Muscle of leg (tissue), 16 donors: ENCODE measurements at places on chromosomes 7 and 10. TPM values are rescaled to one million over a fixed set of nuclear protein-coding genes. Genes with fewer than 3 reads are reported as not detected.

- no peak overlapping the region for H3K4me3 ChIP-seq
- H3K27ac ChIP-seq: no peak overlapping the region
- no peaks in the 10 kb centered on the region for H3K27me3 ChIP-seq
- H3K36me3 ChIP-seq: no peaks in the 10 kb centered on the region
- H3K4me1 ChIP-seq: peaks cover 10% of the 10 kb centered on the region
- no peak for DNase-seq
Measured at GRCh38 chr7:130917669-130918128, 183.7 kb upstream of the KLF14 start.

DNA sequence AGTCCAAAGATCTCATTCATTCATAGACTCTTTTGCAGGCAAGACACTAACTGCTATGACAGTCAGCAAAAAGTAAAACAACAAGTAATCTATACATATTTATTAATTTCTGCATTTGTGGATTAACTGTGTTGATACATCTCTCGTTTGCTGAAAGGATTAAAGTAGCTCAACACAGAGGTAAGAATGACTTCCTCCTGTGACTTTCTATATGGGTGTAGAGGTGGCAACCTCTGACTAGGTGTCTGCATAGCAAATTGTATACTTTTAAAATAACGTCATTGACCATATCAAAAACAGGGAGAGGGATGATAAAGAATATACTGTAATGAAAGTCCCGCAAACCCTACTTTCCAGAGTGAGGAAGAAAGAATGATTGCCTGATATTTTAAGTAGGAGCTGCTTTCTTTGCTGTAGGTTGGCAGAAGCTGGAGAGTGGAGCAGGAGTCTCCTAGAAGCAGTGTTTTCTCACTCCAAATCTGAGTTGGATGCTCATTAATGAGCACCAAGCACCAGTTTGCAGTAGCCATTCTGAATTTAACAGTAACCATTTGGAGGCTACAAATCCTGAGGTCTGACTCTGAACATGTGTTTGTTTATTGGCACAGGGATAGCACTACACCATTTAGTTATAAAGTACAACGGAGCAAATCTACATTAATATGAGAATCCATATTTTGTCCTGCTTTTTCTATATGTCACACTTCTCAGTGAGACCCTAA, 9.2 kb upstream of the LRRN3 start:
- no peak for DNase-seq
- no peaks in the 10 kb centered on the region for H3K27me3 ChIP-seq
- H3K36me3 ChIP-seq: no peaks in the 10 kb centered on the region
- H3K4me1 ChIP-seq: no peaks in the 10 kb centered on the region
- H3K4me3 ChIP-seq: no peak overlapping the region

DNA sequence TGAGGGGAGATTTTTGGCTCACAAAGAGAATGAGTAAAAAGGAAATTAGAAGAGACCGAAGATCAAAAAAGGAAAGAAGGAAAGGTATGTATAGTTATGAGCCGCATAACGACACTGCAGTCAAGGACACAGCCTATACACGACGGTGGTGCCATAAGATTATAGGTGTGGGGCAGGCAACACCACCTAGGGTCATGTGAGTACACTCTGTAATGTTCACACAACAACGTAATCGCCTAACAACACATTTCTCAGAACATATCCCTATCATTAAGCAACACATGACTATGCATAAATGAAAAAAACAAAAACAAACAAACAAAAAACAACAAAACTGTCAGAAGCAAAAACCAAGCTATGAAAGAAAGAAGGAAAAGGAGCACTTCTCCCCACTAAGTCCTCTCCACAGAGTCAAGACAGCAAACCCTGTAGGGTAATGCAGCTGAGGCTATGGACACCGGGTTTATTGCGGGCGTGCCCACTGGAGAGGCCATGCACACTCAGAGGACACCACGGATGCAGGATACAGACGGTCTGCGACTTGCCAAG, 45.1 kb downstream of the PIP4K2A start:
- H3K27me3 ChIP-seq: no peaks in the 10 kb centered on the region
- no peak overlapping the region for H3K27ac ChIP-seq
- H3K4me3 ChIP-seq: no peak overlapping the region
- DNase-seq: no peak
- peaks cover 19% of the 10 kb centered on the region for H3K4me1 ChIP-seq
- no peaks in the 10 kb centered on the region for H3K36me3 ChIP-seq

GRCh38 chr10:77926566-77927401, at the start of gene DLG5:
Gene DLG5, minus strand, starts transcription at chr10:77926755. Its CDS starts 235 bp downstream, at chr10:77926520.
- H3K27me3 ChIP-seq: peaks cover 14% of the 10 kb centered on the region
- DNase-seq: peak; percentile 85
- no peaks in the 10 kb centered on the region for H3K36me3 ChIP-seq

DNA sequence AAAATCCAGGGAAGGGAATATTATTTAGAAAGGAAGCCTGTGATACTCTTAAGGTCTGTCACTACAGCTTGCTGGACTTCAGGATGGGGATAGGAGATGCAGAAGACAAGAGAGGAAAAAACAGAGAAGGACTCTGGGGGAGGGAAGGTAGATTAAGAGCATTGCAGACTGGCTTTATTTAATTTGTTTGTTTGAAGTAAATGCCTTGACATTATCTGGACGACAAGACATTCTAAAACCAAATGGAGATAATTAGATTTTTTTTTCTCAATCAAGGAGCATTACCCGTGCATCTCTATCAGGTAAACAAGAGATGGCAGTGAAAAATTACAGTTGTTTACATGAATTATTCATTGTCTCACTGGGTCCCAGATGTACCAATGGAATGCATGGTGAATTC, 24.3 kb downstream of the ACTA2 start:
- H3K27ac ChIP-seq: no peak overlapping the region
- no peaks in the 10 kb centered on the region for H3K36me3 ChIP-seq
- no peak for DNase-seq
- H3K4me3 ChIP-seq: no peak overlapping the region

DNA sequence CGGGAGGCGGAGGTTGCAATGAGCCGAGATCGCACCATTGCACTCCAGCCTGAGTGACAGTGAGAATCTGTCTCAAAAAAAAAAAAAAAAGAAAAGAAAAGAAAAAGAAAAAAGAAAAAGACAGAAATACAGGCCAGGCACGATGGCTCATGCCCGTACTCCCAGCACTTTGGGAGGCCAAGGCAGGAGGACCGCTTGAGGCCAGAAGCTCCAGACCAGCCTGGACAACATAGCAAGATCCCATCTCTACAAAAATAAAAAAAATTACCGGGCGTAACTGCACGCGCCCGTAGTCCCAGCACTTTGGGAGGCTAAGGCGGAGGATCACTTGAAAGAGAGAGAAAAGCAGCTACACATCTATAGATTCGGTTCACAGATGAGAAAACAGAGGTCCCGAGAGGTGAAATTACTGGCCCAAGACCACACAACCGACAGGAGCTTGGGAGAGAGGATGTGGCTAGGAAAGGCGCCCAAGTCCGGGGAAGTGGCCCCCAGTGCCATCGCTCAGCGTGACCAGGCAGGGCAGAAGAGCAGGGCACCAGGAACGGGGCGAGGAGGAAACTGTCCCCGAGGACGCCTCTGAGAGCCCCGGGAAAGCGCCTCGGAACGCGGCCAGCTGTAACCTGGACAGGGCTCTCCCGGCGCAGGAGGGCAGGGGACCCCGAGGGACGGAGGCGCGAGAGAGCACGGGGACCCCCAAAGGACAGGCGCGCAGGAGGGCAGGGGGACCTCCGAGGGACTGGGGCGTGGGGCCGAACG, 612 bp downstream of the SNX8 start:
- no peak for DNase-seq
- peak overlapping the region; percentile 29 for H3K27ac ChIP-seq
- H3K4me1 ChIP-seq: peaks cover 11% of the 10 kb centered on the region
- no peaks in the 10 kb centered on the region for H3K27me3 ChIP-seq

DNA sequence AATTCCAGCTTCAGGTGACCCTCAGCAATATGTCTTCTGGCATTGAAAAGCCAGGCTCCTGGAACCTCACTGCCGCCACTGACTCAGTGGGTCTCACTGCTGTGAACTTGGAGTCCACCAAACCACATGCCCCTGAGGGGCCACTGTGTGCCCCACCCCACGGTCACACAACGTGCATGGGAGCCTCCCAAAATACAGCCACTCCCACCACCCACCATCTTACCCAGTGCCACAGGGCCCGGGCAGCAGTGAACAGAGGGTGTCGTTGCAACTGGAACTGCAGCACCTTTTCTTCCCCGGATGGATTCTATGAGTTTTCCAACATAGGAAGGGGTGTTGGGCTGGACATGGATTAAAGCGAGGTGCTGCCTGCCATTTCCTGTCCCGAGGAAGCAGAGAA, 60.1 kb downstream of the ASB13 start:
- no peak for DNase-seq
- H3K4me3 ChIP-seq: no peak overlapping the region
- H3K4me1 ChIP-seq: peaks cover 46% of the 10 kb centered on the region
- H3K36me3 ChIP-seq: no peaks in the 10 kb centered on the region
- no peak overlapping the region for H3K27ac ChIP-seq

- H3K4me3 ChIP-seq: no peak overlapping the region
- no peaks in the 10 kb centered on the region for H3K27me3 ChIP-seq
- peak; percentile 5 for DNase-seq
- no peaks in the 10 kb centered on the region for H3K36me3 ChIP-seq
- no peaks in the 10 kb centered on the region for H3K4me1 ChIP-seq
Measured at GRCh38 chr7:35465791-35466336, 212.0 kb upstream of the TBX20 start.

The GPR22 gene
- total RNA-seq: 0.04 TPM

The AQP1 gene
- total RNA-seq: 96.4 TPM

The TMEM176B gene
- total RNA-seq: 7.7 TPM

The HOXA1 gene
- total RNA-seq: 0.58 TPM
